ENCODE measurements at places on chromosomes 11 and 22. TPM values are rescaled to one million over a fixed set of nuclear protein-coding genes. Genes with fewer than 3 reads are reported as not detected.

- DNase-seq, result no peak
Observed at GRCh38 chr11:35825386-35825785, 118.5 kb upstream of the LDLRAD3 start.

Gene E2F8
- total RNA-seq, result 1.2 TPM

Gene MUC6
- total RNA-seq, result not detected

DNA sequence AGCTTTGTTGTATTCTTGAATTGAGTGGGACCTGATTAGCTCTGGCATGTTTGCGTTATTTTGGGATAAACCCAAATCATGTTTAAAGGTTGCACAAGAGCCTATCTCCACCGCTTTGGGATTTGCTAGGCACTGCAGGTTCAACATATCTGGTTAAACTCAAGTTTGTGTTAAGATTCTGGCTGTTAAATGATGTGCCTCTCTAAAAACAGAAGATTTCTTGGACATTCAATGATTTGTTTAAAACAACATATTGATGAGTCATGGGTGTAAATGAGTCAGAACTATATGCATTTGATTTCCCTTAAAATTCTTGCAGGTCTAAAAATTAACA is 67.4 kb downstream of the AMOTL1 start:
- DNase-seq, result no peak

DNA sequence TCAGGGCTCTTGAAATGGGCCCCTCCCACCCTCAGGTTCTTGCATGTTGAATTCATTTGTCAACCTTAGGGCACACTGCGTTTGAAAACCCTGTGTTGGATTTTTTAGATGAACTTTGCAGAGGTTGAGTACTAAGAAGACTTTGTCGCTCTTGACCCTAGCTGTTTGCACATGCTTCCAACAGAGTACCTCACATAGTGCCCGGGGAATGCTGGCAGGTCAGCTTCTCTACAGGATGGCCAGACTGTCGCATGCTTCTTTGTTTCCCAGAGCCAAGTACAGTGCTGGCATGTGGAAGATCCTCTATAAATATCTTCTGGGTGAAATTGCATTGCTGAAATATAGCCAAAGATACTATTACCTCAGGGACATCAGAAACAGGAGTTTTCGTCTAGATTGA is 59.9 kb downstream of the FAT3 start:
- no peak for DNase-seq

GRCh38 chr11:120231963-120232362 is 8.0 kb upstream of the POU2F3 start:
- no peak for DNase-seq

Gene GGT5
- not detected for total RNA-seq

Gene ARHGEF17
- 4.0 TPM for total RNA-seq

DNA sequence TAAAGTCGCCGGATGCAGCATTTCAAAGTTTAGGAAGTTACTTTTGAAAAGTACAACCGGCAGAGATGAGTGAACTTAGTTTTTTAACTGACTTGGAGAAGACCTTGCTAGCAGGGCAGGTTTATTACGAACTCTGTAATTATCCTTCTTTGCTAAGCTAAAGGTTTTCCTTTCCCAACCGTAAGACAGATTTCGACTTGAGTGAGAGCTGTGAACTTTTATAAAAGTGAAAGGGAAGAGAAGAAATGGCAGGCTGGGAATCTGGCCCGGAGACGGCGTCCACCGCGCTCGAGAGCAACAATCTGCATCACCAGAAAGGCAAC is 659 bp upstream of the TEAD1 start:
- no peak for DNase-seq

DNA sequence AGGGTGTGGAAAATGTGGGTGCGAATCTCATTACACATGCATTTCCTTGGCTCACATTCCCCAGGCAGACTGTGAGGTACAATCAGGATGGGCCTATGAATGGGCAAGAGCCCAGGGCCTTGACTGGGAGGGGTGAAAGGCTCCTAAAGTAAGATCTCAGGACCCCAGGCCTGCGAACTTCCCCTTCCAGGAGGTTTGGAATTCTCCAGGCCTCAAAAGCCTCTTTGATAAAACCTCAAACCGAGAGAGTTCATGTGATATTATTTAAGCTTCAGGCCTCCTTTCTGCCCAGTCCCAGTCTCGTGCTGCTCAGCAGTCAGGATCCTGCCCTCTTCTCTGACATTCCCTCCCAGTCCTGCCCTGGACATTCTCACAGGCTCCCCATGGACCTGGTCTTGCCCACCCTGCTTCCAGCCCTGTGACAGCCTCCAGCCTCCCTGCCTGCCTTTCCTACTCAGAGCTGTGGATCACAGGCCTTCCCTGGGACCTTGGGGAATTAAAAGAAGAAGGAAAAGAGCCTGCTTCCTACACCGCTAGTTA is 37.3 kb upstream of the TEAD1 start:
- DNase-seq, result no peak

Gene ABTB2
- total RNA-seq, result 1.3 TPM

Gene MRPL21
- total RNA-seq, result 106 TPM

GRCh38 chr11:47980088-47980906 is at the start of gene PTPRJ:
Gene PTPRJ (plus strand): TSS chr11:47980559. CDS start chr11:47980913, 354 bp downstream.
- DNase-seq, result no peak

GRCh38 chr11:62443390-62444235 is 24.8 kb downstream of the SCGB1A1 start:
- DNase-seq, result no peak

GRCh38 chr11:88175569-88176075 is 379 bp upstream of the RAB38 start:
- DNase-seq, result no peak

- DNase-seq, result no peak
Observed at GRCh38 chr22:39155421-39155820, 2.9 kb upstream of the CBX7 start.

DNA sequence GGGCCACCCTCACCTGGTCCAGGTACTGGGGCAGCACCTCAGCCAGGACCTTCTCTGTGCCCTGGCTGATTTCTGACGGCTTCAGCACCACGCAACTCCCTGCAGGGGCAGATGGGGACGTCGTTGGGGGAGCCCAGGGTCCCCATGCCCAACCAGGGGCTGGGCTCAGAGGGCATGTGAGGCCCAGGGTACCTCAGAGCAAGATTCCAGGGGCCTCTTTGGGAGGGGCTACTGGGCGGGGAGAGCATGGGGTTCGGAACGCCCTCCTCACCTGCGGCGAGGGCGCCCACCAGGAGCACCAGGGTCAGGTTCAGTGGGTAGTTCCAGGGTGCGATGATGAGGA is 8.1 kb downstream of the ALDH3B2 start:
- no peak for DNase-seq

Gene OR8A1
- not detected for total RNA-seq

Gene CNGA4
- total RNA-seq, result not detected

Gene VWCE
- 0.30 TPM for total RNA-seq

Gene BTBD18
- total RNA-seq, result not detected

- no peak for DNase-seq
Observed at GRCh38 chr22:17194213-17194612, 25.0 kb downstream of the ADA2 start.

- no peak for DNase-seq
Observed at GRCh38 chr11:94751218-94751609, 16.9 kb upstream of the AMOTL1 start.

DNA sequence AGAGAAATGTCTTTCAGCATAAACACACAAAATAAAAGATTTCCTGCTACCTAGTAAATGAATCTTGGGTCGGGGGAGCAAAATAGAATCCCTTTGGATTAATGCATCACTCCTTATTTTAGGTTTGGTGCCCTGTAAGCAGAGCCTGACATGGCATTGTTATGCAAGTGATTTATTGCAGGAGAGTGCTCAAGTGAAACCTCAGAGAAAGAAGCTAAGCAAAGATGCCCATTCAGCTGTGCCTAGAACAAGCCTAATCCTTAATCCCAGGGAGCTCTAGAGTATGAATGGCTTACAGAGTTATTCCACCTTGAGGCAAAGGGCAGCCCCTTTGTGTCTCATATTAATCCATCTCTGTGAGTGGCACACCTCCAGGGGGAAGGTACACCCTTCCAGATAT is 21.1 kb downstream of the C11orf87 start:
- DNase-seq, result no peak

Gene TSSK2
- total RNA-seq, result not detected

DNA sequence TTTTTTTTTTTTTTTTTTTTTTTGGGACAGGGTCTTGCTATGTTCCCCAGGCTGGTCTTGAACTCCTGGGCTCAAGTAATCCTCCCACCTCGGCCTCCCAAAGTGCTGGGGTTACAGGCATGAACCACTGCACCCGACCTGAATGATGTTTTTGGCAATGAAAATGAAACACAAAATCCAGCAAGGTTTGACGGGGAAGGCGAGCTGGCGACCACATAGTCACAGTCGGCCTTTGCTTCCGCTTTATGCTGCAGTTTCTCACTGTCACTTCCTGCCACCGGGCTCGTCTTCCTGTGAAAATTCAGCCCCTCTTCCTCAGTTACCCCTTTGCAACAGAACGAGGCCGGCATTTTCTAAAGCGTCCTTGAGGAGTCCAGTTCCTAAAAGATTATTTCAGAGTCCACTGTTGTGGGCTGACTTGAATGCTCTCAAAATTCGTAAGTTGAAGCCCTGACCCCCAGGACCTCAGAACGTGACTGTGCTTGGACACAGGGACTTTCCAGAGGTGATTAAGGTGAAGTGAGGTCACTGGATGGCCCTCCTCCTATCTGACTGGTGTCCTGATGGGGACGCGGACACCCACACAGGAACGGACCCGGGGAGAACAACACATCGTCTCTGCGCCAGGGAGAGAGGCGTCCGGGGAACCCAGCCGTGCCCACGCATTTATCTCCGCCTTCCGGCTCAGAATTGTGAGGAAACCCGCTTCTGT is 2.9 kb upstream of the BID start:
- no peak for DNase-seq

Gene LRRC74B
- total RNA-seq, result not detected

Gene FGF4
- not detected for total RNA-seq

Gene MMP12
- total RNA-seq, result not detected

DNA sequence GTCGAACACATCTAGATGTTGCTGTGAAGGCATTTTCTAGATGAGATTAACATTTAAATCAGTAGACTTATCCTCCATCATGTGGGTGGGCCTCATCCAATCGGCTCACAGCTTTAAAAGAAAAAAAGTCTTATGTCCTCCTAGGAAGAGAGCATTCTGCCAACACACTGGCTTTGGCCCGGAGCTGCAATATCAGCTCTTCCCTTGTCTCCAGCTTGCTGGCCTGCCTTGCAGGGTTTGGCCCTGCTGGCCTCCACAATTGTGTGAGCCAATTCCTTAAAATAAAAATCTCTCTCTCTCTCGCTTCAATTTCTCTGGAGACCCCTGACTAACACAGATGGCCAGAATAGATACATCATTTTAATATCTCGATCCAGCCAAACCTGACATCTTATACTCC is 13.1 kb upstream of the ABCC8 start:
- no peak for DNase-seq

Gene CNTF
- total RNA-seq, result 1.3 TPM
